Activated T-helper 1 cell treated with Interleukin-2 at 50 U/mL for 16 hours (primary cell): ENCODE measurements at places on chromosomes 2 and 18.

DNA sequence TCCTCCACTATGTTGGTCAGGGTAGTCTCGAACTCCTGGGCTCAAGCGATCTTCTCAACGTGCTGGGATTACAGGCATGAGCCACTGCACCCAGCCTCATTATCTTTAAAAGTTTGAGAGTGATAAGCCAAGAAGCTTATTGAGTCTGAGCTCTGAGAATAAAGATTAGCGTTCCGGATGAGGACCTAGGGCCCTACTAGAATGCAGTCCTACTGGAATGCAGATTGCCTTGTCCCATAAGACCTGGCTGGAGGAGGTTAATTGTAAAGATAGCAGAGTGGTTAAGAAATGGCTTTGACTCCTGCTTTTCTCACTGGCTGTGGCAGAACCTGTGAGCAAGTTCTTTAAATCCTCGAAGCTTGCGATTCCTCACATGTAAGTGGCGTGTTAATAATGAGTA lies 4.0 kb downstream of the VWA3B start:
- DNase-seq = no peak

DNA sequence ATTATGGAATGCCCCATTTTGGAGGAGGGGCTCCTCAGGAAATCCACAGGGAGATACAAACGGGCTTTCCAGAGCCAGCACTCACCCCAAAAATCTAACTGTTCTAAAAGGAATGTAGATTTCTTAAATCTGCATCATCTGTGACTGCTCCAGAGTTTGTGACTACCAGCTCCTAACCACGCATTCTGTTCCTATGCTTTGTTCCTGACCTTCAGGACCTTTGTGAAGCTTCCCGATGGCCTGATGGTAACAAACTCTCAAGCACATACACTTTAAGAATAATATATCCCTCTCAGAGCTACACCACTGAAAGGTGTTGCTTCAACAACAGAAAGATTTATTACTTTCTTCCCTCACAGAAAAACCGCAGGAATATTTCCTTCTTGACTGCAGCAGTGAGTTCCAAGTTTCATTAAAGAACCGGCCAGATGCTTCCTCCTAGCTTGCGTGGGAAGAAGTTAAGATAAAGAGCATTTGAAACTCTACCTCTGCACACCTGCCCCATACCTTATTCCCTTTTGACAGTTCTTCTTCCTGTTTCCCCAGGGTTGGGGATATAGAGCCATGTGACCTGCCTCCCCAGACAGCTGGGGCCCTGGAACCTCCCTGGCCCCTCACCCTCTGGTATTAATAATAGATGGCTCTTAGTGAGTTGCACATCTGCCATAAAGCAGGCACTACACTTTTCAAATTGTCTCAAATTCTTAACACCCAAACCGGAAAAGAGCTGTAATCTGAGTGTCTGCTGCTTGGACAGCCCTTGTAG lies 40.2 kb upstream of the EML4 start:
- no peak for DNase-seq

DNA sequence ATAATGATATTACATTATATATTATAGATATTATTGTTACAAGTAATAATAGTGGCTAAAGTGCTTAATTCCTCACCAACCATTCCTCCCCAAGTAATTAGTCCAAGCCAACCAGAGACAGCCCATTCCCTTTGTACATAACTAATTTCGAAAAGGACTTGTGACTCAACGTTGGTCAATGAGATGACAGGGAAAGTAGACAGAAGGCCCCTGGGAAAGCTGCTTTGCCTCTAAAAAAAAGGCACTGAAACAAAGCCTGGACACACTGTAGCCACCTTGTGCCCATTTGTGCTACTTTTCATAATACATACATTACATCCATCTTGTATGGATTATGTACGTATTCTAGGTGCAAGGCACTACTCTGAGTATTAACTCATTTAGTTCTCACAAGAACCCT lies 28.8 kb downstream of the COLEC12 start:
- DNase-seq = no peak

DNA sequence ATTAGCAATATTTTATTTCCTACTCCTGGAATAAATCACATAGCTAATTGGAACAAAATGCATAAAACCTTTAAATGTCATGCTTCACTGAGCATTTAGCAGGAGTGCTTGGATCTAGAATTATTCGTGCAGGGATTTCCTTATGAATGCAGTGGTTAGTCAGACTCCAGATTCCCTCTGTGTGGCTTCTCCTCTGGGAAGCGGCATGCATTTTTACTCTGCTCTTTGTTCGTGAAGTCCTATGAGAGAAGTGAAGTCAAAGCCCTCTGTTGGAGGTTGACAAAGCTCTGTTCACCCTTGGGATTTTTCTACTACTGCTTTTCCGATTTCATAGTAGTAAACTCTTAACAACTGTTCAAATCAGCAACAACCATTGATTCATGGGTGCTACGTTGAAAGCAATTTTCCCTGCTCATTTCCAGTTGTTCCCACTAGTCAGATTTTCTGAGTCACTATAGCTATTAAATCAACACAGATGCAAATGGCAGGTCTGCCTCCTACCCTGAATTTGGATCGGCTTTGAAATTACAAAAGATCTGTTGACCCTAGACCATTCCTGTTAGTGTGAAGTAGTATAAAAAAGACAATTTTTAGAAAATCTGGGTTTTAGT lies 461.7 kb downstream of the STK39 start:
- no peak for DNase-seq

DNA sequence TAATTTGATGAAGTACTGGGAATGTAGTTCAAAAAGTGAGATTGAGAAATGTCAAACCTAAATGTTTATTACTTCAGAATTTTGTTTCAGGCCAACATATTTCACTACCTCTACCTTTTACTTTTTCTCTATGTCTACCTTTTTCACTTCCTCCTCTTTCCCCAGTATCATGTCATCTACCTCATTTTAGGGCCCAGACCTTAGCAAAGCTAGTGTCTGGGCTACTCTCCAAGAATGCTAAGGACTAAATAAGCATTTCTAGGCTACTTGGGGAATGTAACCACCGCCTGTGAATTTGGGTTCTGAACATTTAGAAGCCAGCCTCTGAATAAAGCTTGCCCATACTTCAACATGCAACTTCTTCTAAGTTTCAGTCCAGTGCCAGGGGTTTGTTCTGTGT lies 330.4 kb downstream of the SLC4A3 start:
- DNase-seq = no peak

- DNase-seq = no peak
These were observed 117.4 kb downstream of the NEB start for GRCh38 chr2:151616760-151617339.

DNA sequence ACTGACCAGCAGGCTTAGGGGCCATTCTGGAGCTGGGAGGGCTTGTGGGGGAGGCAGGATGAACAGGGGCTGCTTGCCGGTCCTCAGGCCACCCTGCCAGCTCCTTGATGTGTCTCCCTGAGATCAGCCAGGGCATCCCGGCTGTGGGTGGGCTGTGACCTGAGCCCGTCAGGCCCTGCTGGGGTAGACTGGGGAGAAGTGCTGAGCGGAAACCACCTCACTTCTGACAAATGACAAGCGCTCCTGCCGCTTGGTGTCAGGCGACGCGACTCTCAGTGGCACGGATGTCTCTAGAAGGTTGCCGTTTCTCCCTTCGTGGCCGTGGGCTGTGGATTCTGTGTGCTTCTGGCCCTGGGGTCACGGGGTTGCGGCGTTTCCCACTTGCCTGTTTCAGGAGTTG lies 45.7 kb downstream of the NFATC1 start:
- no peak for DNase-seq

- DNase-seq = no peak
These were observed 16.0 kb upstream of the CAB39 start for GRCh38 chr2:230696670-230697069.
